Hepatocyte (in vitro differentiated cells): ENCODE measurements at places on chromosomes 13 and 19. TPM values are rescaled to one million over a fixed set of nuclear protein-coding genes. Genes with fewer than 3 reads are reported as not detected.
A peak's percentile ranks its signal among the peaks of the same experiment; 100 is the strongest.

Gene UBE2M
- 48.5 and 54.4 TPM in 2 replicates for total RNA-seq

Gene ZNF813
- 7.7 and 8.6 TPM in 2 replicates for total RNA-seq

Gene SAMD4B
- 39.2 and 54.8 TPM in 2 replicates for total RNA-seq

Gene C1QTNF9
- total RNA-seq = not detected in 2 replicates

Gene NOVA2
- total RNA-seq = 0.12 TPM in 1 of 2 replicates, not detected in the other

Gene CGB2
- not detected in 2 replicates for total RNA-seq

Gene CYSLTR2
- 22.2 and 24.4 TPM in 2 replicates for total RNA-seq

Gene CYP4F8
- total RNA-seq = not detected in 2 replicates

Gene NALCN
- total RNA-seq = 0.33 and 0.48 TPM in 2 replicates

GRCh38 chr13:30585748-30586262, 31.9 kb upstream of the USPL1 start:
- no peak for DNase-seq

DNA sequence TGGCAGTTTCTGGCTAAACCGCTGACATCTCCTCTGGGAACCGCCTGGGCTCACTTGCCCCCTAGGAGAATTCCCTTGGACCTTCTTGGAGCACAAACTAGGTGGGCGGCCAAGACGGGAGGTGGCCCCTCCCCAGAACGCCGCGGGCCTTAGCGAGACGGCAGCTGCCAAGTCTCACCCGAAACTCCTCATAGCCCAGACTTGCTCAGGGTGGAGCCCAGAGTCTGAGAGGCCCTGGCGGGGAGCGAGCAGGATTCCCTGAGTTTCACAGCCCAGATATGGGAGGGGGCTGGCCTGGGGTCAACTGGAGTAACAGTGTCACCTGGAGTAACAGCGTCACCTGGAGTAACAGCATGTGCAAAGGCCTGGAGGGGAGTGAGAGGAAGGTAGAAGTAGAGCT, 10.1 kb downstream of the TINCR start:
- DNase-seq = no peak

- no peak for DNase-seq
Measured at GRCh38 chr13:46487748-46488147, 65.2 kb upstream of the LRCH1 start.

GRCh38 chr13:84129966-84130365, 247.7 kb upstream of the SLITRK1 start:
- DNase-seq = no peak

DNA sequence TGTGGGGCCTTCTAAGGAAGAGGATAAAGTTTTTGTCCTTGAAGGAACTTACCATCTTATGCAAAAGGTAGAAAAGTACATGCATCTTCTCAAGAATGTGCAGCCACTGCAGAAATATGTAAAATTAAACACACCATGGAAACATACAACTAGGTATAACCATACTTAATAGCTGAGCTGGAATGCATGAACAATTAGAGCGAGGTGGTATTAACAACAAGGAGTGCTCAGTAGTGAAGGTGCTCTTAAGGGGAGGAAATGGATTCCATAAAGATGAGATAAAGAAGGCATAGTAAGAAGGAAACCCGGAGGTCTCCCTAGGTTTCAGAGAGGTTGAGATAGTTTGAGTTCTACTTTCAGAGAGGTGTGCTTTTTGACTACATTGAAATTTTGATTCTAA, 415.9 kb downstream of the NDFIP2 start:
- no peak for DNase-seq

DNA sequence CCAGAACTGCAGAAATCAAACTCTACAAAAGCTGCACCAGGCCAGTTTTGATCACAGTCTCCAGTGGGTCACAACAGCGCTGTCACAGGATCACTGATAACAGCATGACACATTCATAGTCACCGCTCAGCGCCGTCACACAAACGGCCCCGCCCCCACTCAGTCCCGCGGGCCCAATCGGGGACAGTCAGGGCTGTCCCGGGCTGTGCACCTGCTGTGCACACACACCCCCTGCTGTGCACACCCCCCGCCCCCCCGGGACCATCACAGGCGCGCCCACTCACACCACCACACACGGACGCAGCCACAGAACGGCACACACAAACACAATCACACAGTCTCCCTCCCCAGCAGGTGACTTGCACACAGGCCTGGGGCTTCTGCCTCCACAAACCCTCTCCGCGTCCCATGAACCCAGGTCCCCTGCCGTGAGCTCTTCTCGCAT, 435 bp upstream of the ZNF382 start:
- DNase-seq = peak; percentile 77

DNA sequence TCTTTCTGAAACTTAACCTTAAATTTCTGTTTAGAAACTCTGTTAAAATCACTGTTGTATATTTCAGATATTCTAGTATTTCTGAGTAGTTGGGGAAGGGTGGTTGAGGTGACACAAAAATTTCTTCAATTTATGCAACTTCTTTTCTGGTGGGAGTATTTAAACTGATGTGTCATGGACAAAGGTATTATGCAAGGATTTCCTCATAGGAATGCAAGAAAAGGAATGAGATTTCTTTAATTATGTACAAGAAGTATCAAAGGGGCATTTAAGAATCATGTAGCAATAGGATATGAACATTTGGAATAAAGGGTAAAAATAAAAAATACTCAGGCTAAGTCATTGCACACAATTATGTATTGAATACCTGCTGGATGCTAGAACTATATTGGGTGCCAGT, 575.8 kb upstream of the KLF12 start:
- DNase-seq = no peak

GRCh38 chr19:54173951-54174834, 1.2 kb upstream of the TMC4 start:
- no peak for DNase-seq

GRCh38 chr13:105991622-105992277, 543.7 kb downstream of the EFNB2 start:
- no peak for DNase-seq

DNA sequence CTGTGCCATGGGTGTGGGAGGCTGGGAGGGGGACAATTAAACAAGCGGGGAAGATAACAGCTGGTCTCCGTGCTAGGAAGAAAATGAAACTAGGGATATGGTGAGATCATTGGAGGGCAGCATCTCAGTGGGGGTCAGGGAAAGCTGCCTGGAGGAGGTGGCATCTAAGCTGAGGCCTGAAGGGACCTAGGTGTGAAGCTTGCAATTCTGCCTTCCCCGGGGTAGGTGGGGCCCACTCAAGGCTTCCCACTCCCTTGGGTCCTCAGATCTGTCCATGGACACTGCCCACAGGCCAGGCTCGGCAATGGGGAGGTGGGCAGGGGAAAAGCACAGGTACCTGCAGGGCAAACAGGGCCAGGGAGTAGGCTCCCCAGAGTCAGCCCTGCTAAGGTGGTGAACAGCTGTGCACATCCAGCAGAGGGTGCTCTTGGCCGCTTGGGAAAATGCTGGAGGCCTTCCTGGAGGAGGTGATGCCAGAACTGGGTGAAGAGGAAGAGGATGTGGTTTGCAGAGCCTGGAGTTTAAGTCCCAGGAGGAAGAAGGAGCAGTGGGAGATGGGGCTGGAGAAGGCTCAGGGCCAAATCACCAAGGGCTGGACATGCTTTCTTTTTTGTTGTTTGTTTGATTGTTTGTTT, 25.7 kb upstream of the CCNE1 start:
- DNase-seq = no peak

GRCh38 chr13:37216331-37216730, 110.9 kb upstream of the CSNK1A1L start:
- DNase-seq = no peak

- DNase-seq = no peak
Measured at GRCh38 chr13:106478116-106478515, 57.3 kb downstream of the EFNB2 start.

- DNase-seq = no peak
Measured at GRCh38 chr13:79311386-79311785, 94.7 kb downstream of the RBM26 start.

DNA sequence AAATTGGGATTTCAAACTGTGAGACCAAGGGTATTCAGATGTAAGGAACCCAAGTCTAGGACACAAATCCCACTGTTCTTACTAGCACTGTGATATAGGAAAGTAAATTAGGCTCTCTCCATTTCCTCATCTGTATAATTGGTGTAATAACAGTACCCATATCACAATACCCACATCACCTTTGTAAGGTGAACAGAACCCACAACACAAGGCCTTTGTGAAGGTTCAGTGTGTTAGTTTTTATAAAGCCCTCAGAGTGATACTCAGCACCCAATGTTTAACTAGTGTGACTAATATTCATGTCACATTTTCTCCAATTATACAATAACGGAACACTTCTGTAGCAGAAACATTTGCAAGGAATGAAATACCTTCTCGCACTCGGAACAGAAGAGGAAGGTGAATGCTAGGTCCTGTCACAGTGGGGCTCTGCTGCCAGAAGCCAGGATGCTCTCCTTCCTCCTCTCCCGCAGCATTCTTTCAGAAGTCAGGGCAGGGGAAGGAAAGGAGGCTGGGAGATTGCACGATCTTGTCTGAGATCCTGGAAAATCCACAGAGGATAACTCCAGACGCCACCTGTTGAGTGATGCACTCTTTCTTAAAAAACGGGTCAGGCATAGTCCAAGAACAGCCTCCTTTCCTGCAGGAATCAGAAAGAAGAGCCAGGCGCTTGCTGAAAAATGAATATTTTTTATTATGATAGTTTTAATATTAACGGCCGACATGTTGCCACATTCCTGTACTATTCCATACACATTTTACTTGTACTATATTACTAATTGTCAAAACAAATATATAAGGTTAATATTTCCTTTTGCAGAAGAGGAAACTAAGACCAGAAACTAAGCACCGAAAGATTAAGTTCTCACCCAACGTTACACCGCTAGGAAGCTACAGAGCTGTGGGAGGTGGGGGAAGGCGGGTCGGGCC, 762 bp downstream of the ZNF45 start:
- peak; percentile 9 for DNase-seq

- no peak for DNase-seq
Measured at GRCh38 chr19:45191375-45191774, 12.8 kb downstream of the BLOC1S3 start.

DNA sequence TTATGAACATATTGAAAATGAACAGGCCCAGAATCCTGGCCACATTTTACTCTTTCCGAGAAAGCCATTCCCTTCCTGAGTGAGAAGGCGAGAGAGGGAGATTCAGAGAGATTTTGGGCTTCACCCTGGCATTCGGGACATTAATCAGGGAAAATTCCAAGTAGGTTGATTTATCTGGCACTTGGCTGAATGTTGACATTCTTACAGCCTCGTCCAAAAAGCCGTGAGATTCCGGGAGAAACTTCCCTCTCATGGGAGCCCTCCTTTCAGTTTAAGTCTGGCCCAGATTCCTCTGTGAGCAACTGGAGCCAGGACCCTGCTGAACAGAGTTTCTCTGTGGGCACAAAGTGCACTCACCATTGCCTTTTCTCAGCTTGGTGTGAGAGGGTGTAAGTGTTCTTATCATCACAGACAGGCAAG, 129.2 kb upstream of the PEG3 start:
- DNase-seq = no peak

GRCh38 chr13:114080739-114081561, 51.5 kb downstream of the RASA3 start:
- DNase-seq = no peak

- no peak for DNase-seq
Measured at GRCh38 chr13:114212158-114212495, 22.6 kb upstream of the CDC16 start.

GRCh38 chr19:16288544-16288943, 36.1 kb upstream of the KLF2 start:
- DNase-seq = no peak

- peak; percentile 85 for DNase-seq
Measured at GRCh38 chr13:42991898-42992763, at the start of gene EPSTI1. Gene EPSTI1 (minus strand): TSS chr13:42992241. CDS start chr13:42992165, 76 bp downstream.

DNA sequence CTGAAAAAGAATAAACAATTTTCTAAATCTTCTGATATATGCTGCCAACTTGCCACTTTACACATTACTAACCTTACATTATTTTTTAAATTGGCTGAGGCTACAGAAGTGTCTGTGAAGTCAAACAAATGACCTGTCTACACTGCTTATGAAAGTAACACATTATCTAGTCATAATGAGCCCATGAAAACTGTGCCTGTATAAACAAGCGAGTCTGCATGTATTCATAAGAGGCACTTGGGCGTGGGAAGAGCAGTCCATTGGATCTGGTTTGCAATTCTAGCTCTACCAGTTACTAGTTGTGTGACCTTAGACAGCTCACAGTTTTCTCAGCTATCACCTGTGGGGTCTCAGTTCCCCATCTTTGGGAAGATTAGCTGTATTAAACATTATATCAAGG, 3.1 kb downstream of the VPS36 start:
- DNase-seq = no peak

DNA sequence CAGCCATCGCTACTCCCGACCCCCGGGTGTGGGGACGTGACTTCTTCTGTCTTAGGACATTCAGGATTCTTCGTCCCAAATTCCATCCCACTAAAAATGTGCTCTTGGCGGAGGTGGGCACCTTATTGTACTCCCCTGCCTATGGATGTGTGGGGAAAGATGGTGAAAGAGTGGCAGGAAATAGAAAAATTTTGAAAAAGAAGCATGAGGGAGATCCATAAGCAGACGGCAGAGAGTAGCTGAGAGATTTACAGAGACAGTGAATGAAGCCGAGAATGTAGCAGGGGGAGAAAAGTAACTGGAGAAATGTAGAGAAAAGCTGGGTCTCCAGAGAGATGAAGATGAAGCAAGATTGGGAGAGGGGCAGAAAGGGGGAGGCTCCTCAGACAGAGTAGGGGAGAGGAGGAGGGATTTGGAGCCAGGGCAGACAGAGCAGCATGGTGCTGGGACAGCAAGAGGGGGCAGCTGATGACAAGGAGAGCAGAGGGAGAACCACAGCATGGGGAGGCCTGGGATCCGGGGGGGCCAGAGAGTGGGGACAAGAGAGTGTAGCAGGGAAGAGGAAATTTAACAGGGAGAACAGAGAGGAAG, 843 bp downstream of the ZNF610 start:
- DNase-seq = peak; percentile 26

GRCh38 chr13:94967183-94968039, 255.1 kb upstream of the SOX21 start:
- DNase-seq = peak; percentile 66
